ENCODE measurements at places on chromosomes 7 and 10.
A peak's percentile ranks its signal among the peaks of the same experiment; 100 is the strongest.

GRCh38 chr10:78804411-78805032 lies 264.2 kb upstream of the ZMIZ1 start:
- DNase-seq, result no peak

DNA sequence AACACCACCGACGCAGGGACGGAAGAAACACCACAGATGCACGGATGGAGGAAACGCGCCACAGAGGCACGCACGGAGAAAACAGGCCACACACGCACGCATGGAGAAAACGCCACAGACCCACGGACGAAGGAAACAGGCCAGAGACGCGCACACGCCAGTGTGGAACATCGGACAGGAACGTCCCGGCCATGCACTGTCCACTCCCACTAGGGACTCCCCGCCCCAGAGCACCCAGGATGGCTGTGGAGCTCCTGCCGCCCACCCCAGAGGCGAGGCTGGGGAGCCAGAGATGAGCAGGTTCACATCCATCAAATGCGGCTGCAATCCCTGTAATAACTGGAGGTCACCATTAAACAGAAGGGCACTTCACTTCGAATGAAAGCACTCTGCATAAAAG lies 17.3 kb downstream of the DIP2C start:
- DNase-seq, result no peak

- DNase-seq, result no peak
Observed at GRCh38 chr10:113131613-113132261, 181.7 kb downstream of the TCF7L2 start.

DNA sequence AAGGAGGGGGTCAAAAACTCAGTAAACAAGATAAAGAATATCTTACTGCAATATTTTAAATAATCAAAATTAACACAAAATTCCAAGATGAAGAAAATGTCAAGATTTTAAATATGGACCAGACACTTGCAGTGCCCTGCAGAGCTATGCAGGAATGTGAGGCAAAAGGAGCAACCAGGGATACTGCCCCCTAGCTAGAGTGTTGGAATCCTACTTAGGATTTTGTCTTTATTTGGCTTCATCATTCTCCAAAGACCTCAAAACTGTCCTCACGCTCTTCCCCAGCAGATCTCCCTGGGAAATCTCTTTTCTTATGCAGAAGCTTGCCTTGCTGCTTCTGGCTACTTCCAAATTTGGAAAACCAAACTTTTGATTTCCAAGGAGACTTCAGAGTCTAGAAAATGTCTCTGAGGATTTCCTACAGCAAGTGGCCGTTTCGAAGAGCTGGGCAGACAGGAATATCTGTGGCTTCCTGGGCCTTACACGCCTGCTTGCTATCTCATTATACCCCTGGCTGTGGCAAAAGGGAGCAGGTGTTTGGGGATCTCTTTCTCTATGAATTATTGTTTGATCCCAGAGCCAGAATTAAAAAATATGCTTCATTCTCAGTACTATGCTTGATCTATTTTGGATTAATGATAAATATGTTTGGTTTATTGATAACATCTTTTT lies 232.2 kb upstream of the BMPER start:
- DNase-seq, result no peak

DNA sequence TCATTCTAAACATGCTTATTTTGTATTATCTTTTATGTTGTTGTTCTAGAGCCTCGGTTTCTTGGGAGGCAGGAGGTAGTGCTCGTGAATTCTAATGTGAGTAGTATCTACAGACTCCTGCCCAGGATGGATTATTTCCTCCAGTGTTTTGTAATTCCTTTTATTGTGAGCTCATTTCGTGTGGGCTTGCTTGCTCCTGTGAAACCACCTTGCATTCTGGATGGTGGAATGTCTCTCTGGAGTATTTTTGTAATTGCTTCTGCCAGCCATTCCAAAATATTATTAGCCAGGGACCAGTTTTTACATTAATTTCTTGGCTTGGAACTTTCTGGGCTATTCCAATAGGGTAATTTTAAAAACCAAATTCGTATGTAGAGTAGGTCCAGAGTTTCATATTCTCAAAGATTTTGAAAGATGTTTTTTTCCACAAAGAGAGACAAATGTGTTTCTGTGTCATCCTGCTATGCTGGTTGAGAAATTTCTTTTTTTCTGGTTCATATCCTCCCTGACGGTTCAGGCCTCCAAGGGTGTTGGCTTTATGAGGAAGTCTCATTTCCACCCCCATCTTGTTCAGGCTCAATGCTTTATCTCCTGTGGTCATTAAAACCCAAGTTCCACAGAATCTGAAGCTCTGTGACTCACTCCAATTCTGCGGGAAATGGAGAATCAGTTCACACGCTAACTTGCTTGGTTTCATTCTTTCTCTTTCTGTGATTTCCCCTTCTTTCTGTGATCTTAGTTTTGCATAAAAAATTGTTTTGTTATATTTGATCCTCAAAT lies 41.7 kb upstream of the CALD1 start:
- DNase-seq, result no peak

DNA sequence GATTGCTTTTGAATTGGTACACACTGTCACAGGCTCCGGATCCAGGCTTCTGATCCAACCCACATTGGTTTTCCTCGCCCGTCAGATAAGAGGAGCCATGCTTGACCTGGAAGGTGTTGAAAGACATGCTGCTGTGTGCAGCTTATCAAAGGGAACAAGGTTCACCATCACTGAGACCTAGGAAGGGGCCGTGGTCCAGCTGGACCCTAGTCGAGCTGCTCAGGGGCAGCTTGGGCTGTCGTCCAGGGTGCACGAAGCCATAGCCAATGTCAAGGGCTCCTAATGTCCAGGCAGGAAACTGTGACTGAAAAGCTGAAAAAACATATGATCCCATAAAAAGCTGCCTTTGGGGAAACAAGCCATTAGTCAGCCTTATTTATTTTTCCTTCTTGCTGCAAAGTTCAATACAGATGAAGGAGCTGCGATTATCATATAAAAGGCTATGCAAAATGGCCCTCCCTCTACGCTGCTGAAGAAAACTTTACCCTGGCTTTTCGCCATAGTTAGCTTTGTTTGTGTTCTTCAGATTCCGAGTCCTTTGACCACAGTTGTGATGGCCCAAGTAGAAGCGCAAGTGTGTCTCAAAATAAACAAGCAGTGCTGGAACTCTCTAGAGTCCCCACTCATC lies 118.0 kb downstream of the CREB5 start:
- DNase-seq, result no peak

- DNase-seq, result no peak
Observed at GRCh38 chr10:117921421-117921820, 125.3 kb downstream of the RAB11FIP2 start.

DNA sequence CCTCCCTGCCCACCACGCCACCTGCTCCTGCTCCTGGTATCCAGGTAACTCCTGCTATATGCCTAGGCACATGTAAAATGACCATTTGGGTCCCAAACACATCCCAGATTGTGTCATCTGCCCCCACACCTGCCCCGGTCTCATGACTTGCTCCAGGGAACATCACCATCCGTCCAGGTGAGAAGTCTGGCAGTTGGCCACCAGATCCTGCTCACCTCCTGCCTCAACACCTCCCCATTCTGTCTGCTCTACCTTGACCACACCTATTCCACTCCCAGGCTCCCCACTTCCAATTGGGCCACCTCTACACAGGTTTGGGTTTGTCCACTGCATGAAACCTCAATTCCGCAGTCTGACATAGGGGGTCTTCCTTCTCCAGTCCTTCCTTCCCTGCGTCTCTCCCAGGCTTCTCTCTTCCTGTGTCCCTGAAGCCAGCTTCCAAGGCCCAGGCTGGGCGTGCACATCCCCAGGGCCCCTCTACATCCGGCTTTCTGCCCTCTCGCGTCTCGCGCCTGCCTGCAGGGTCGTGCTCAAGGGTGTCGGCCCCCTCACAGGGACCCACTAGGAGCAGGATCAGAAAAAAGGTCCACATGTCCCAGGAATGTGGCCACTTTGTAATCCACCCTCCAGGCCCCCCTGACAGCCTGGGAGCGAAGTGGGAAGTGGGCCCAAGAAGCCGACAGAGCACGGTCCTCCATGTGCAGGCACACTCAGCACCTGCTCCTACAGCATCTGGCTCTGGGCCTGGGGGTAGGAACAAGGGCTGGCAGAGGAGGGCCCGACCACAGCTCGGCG lies 49.3 kb upstream of the DAGLB start:
- no peak for DNase-seq

DNA sequence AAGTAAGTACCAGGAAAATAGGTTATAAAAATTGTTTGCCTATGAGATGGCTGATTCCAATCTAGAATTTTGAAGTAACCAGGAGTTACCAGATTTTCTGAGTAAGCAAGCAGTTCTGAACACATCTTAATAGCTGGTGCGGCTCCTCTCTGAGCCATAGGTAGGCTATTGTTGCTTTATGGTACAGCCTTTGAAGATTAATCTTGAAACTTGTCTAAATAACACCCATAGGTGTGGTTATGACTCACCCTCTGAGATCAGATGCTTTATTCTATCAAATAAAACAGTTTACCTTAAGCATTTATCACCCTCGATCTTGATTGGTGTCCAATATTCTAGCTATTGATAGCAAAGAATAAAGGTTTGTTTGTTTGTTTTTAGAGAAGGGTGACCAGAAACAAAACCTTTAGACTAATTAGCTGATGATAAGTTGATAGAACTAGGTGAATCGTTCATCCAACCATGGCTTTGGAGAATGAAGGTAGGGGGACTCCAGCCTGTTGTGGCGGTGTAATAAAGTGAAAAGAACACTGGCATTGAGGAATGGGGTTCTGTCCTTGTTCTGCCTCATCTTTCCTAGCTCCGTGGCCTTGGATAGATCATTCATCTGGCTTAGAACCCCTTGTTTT lies 72.2 kb downstream of the VTI1A start:
- no peak for DNase-seq

DNA sequence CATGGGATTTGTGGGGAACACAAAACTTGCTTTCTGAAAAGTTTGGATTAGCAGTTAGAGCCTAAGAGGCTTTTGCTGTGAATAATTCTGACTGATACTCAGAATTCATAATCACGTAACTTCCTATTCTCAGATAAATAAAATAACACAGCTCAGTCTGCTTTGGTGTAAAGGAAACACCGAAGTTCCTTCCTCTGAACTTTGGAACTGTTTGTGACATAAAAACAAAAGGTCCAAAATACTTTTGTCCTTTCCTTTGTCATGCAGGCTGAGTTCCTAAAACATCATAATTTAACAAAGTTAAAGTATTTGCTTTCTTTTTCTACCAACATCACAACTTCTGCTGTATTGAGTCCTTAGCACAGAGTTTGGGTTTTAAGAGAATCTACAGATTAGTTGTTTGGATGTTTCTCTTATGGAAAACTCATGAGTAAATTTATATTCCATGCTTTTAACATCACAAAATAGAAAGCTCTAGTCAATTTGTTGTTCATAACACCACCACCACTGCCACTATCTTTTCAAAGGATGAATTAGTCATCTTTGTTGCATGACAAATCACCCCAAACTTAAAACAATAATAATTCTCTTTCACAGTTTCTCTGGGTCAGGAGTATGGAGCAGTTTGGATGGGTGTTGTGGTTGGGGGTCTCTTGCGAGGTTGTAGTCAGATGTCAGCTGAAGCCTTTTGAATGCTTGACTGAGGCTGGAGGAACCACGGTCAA lies 123.4 kb downstream of the REEP3 start:
- no peak for DNase-seq

DNA sequence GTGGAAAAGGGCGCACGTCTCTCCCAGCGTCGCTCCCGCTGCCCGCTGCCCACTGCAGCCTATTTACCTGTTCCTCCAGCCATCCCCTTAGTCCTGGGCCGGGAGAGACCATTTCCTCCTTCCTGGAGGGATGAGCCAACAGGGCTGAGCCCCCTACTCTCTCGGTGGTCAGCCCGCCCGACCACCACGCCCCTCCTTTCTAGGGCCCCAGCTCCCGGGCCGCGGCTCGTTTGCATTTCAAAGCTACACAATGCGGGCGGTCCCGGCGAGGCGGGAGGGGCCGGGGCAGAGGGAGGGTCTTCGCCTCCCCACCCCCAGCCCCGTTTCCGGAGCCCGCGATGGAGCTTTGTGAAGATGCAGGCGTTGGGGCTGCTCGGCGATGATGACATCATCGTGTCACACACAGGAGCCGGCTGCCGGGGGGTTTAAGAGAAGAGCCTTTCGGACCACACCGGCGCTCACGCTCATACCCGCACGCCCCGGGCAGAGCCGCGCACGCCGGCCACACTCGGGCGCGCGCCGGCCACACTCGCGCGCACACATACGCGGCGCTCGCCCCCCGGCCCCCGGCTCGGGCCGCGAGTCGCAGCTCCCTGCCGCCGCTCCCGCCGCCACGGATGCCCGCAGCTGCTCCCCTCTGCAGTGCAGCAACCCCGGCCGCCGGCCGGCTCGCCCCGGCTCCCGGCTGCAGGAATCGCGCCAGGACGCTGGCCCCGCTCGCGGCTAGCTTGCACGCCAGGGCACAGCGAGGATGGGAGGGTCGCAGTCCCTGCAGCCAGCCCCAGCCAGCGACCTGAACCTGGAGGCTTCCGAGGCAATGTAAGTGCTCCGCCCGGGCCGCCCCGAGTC lies 107.7 kb upstream of the BTBD16 start:
- peak; percentile 73 for DNase-seq

GRCh38 chr7:145539910-145540309 lies 576.7 kb upstream of the CNTNAP2 start:
- no peak for DNase-seq
